KG1 (cell line): ENCODE measurements at places on chromosomes 12 and 14.

- DNase-seq: no peak
These were observed 290.8 kb downstream of the ERC1 start for GRCh38 chr12:1281683-1282366.

DNA sequence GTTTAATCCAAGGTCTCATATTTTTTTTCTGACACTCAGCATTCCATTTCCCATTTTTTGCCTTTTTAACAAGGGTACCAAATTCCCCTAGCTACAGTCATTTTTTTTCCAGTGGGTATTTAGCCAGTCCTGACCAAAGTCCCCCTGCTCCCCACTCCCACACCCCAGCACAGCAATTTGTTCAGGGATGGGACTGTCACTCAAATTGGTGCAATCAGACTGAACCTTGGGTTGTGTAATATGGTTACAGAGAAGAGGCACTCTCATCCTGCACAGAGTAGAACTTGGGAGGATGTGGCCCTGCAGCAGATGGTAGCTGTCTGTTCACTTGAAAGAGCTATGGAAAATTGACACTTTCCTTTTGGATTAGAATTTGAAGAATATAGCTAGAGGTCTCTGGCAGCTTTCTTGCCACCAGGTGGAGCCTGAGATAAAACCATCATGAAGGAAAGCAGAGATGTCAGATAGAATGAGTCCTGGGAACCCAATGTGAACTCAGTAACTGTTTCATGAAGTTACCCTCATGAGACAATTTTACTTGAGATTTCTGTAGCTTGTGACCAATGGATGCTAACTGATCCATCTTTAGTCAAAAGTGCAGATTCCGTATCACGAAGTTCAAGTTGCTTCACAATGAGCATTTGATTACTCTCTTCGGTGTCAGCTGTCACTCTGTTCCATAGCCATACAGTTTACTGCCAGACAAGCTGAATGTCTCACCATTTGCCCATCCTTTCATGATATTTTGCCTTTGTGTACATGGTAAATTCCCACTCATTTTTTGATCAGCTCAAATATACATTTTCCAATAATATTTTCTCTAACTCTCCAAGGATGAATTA lies 394.0 kb upstream of the SYT1 start:
- no peak for DNase-seq

- DNase-seq: no peak
These were observed 78.3 kb downstream of the SERPINA3 start for GRCh38 chr14:94690486-94690885.

GRCh38 chr12:94157981-94158411 lies 9.6 kb downstream of the PLXNC1 start:
- no peak for DNase-seq
